ENCODE measurements at places on chromosomes 1 and 21.

DNA sequence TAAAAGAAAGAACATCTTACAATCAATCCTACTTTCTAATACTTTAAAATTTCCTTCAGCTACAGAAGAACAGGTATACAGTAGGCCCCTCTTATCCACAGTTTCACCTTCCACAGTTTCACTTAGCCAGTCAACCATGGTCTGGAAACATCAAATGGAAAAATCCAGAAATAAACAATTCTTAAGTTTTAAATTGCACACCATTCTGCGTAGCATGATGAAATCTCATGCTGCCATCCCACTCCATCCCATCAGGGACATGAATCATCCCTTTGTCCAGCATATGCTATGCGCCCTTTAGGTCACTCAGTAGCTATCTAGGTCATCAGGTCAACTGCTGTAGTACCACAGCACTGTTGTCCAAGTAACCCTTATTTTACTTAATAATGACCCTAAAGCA lies 67.7 kb downstream of the HSF2BP start:
- no peak for DNase-seq

- DNase-seq, result no peak
Measured at GRCh38 chr1:171961861-171962260, 120.6 kb downstream of the DNM3 start.

DNA sequence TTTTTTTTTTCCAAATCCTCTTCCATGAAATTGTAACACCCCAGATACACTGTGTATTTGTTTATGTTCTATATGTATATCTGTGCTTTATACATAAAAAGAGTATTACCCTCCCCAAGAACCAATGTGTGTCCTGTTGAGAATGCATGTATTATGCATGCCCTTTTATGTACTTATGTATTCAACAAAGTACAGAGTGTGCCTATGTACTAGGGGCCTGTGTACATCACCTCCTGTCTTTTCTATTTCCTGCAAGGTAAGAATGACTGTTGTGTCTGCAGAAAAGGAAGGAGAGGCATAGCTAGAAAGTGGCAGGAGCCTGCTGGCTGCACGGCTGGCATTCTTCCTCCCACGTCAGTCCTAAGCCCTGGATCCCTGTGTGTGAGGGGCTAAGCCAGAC lies 7.0 kb downstream of the TMEM61 start:
- DNase-seq, result no peak

- no peak for DNase-seq
Measured at GRCh38 chr1:228736844-228737445, 1.7 kb downstream of the RHOU start.

- DNase-seq, result no peak
Measured at GRCh38 chr1:53219711-53220110, 723 bp downstream of the CZIB start.

GRCh38 chr21:37899146-37899545 lies 17.1 kb downstream of the KCNJ6 start:
- DNase-seq, result no peak

Measured in stimulated activated CD4-positive, alpha-beta T cell treated with anti-CD3 and anti-CD28 coated beads, Interleukin-1b, Interleukin-23, amount 100 ng/mL, for 1 hour (primary cell).